ENCODE measurements at places on chromosomes 6 and 20. TPM values are rescaled to one million over a fixed set of nuclear protein-coding genes. Genes with fewer than 3 reads are reported as not detected.

DNA sequence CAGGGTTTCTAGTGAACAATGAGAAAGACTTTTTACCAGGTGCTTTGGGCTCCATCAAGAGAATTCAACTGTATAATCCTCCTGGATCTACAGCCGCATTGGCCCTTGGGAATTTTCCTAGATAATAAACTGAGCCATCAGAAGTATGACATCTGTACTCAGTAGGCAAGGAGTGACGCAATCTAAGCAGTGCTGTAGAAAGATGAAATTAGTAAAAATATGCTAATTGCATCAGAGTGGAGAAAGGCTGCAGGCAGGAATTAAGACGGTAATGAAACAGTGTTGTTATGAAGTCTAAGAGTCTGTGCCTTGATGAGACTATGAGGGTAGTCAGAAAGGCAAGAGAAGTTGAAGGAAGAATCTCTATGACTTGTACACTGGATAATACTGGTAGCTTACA is 507.9 kb upstream of the SOX4 start:
- H3K4me1 ChIP-seq = peaks cover 3% of the 10 kb centered on the region
- no peak for DNase-seq
- H3K27ac ChIP-seq = no peak overlapping the region
- H3K27me3 ChIP-seq = no peaks in the 10 kb centered on the region
- H3K4me3 ChIP-seq = no peak overlapping the region

GRCh38 chr6:149438855-149439254 is 38.8 kb downstream of the SUMO4 start:
- DNase-seq = no peak
- H3K27me3 ChIP-seq = no peaks in the 10 kb centered on the region
- no peaks in the 10 kb centered on the region for H3K36me3 ChIP-seq
- no peak overlapping the region for H3K4me3 ChIP-seq
- H3K4me1 ChIP-seq = peaks cover 6% of the 10 kb centered on the region
- no peak overlapping the region for H3K27ac ChIP-seq

Gene RFX6
- polyA plus RNA-seq = 8.6 TPM

Gene POM121L2
- polyA plus RNA-seq = not detected

- H3K4me1 ChIP-seq = no peaks in the 10 kb centered on the region
- H3K27me3 ChIP-seq = no peaks in the 10 kb centered on the region
- H3K27ac ChIP-seq = no peak overlapping the region
- DNase-seq = no peak
Measured at GRCh38 chr6:168018664-168019063, 21.2 kb downstream of the KIF25 start.

Gene HLA-DMA
- 25.4 TPM for polyA plus RNA-seq

- no peak for DNase-seq
- no peak overlapping the region for H3K27ac ChIP-seq
- no peaks in the 10 kb centered on the region for H3K4me1 ChIP-seq
- H3K4me3 ChIP-seq = no peak overlapping the region
- no peaks in the 10 kb centered on the region for H3K27me3 ChIP-seq
- no peaks in the 10 kb centered on the region for H3K36me3 ChIP-seq
Measured at GRCh38 chr20:15843777-15844176, 729.5 kb downstream of the KIF16B start.

Measured in large intestine (tissue), 12 donors.